Right cardiac atrium (tissue), 5 donors: ENCODE measurements at places on chromosomes 2 and 18. TPM values are rescaled to one million over a fixed set of nuclear protein-coding genes. Genes with fewer than 3 reads are reported as not detected.

DNA sequence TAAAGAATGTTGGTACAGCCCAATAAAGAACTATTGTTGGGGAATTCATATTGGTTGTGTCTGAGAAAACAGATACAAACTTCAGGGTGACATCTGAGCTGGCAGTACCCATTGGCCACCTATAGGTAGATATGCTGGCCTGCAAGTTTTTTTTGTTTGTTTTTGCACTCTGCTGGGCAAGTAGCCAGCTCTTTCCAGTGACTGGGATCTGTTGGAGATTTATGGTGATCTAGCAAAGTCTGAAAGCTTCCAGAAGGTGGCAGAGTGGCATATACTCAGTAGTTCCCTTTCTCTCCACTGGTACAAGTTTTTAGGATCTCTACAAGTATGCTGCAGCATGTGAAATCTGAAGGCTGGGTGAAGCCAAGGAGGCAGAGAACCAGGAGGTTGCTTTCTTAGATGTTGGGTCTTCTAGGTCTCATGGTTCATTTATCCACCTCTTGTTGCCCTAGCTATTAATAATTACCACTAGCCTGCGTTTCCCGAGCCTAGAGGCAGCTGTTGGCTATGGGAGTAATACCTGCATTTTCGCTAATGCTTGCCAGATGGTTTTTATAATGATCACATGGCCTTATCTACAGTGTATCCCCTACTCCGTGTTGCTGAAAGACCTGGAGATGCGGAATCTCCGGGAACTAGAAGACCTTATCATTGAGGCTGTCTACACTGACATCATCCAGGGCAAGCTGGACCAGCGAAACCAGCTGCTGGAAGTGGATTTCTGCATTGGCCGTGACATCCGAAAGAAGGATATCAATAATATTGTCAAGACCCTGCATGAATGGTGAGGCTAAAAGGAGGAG is 9.5 kb downstream of the COPS7B start:
- no peak for DNase-seq

DNA sequence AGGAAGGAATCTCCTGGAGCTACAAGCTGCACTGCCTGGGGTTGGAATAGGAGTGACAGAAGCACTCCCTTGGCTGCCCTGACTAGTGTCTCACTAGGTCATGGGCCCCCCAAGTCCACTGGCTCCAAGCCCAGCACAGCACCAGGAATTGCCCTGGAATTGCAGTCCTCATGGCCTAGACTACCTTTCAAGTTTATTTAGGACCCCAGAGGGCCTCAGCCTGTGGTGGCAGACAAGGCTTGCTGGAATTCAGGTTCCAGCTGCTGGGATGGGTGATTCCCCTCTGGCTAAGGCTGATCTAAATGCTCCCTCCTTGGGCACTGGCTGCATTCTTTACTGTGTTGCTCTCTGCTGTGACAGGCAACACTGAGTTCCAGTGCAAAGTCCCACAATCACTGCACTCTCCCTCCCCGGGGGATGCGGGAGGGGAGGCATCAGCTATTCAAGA is 14.0 kb downstream of the STRADB start:
- peak; percentile 21 for DNase-seq

- DNase-seq: no peak
These were observed 7.6 kb upstream of the ZFAND2B start for GRCh38 chr2:219198974-219199373.

DNA sequence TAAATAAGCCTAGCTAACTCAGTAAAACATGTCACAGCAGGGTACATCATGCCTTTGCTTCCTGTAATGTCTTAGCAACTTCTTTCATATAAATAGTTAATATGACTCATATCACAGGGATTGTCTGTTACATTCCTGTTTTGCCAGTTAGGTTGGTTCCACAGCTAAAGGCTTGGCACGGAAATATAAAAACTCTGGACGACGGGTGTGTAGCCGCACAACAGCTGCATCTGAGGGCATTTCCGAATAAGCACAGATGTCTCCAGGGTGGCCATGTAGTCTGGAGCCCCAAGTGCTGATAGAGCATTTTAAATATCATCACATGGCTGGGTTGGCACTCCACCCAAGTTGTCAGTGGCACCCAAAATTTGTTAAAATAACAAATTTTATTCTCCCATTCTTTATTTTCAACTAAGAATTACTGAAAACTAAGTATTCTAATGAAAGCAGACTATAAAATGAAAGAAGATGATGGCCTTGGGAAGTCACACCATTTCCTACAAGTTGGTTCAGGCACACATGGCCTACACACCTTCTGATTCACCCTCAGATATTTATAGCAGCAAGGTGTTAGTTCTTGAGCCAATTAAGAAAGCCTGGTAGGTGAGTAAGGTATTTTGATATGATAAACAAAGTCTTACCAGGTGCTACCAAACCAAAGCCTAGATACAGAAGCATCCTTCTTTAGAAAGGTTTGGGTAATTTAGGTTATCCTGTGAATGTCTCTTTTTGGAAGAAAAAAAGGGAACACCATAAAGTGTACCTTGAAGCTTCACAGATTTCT is 61.8 kb upstream of the STK17B start:
- DNase-seq: no peak

GRCh38 chr2:160111951-160112798 is 49.8 kb upstream of the PLA2R1 start:
- no peak for DNase-seq

DNA sequence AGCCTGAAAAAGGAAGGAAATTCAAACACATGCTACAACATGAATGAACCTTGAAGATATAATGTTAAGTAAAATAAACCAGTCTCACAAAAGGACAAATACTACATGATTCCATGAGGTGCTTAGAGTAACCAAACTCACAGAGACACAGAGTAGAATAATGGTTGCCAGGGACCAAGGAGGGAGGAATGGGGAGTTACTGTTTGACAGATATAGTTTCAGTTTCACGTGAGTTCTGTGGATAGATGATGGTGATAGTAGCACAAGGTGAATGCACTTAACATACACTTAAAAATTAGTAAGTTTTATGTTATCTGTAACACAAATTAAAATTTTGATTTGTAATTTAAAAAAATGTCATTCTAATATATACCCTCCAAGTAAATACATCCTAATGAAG is 106.9 kb upstream of the ACVR1C start:
- no peak for DNase-seq

GRCh38 chr2:238851761-238852160 is 3.9 kb downstream of the TWIST2 start:
- no peak for DNase-seq

- no peak for DNase-seq
These were observed 95.9 kb downstream of the TXNL1 start for GRCh38 chr18:56542476-56542875.

DNA sequence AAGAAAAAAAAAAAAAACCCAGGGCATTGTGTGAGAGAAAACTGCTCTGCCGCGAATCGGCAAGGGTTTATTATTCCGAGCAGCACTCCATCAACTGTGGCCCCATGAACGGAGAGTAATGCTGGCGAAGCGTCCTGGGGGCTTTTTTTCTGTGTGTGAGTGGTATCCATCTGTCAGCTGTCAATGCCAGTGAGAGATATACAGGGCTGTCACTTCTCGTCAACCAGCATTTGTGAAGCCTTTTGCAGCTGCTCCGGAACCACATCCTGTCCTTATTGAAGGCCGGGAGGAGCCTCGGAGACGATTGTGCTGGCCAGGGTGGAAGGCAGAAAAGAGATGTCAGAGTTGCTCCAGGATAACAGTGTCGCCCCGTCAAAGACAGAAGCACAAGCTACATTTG is 356.9 kb upstream of the SMIM21 start:
- DNase-seq: no peak

- DNase-seq: peak; percentile 78
These were observed 776 bp downstream of the EMILIN2 start for GRCh38 chr18:2847317-2848246.

GRCh38 chr2:55500025-55500424 is 19.5 kb upstream of the CFAP36 start:
- DNase-seq: no peak

GRCh38 chr2:70115646-70116442 is 28.6 kb downstream of the PCBP1 start:
- no peak for DNase-seq

GRCh38 chr2:34162231-34162630 is 563.1 kb upstream of the FAM98A start:
- DNase-seq: no peak

DNA sequence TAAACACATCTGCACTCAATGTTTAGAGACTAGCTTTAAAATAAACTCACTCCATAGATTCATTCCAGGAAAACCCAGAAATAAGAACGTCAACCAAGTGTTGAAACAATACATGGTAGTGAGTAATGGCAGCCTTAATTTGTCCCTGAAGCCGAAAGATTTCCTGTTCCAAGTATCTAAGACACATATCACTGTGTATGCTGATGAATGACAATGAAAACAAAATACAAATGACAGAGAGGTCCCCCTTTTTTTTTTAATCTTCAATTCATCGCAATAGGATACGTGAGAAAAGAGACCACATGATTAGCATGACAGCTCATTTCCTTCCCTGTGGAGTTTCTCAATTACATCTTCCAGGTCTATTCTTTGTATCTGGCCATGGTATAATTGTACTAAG is 160.5 kb upstream of the STK17B start:
- DNase-seq: no peak

DNA sequence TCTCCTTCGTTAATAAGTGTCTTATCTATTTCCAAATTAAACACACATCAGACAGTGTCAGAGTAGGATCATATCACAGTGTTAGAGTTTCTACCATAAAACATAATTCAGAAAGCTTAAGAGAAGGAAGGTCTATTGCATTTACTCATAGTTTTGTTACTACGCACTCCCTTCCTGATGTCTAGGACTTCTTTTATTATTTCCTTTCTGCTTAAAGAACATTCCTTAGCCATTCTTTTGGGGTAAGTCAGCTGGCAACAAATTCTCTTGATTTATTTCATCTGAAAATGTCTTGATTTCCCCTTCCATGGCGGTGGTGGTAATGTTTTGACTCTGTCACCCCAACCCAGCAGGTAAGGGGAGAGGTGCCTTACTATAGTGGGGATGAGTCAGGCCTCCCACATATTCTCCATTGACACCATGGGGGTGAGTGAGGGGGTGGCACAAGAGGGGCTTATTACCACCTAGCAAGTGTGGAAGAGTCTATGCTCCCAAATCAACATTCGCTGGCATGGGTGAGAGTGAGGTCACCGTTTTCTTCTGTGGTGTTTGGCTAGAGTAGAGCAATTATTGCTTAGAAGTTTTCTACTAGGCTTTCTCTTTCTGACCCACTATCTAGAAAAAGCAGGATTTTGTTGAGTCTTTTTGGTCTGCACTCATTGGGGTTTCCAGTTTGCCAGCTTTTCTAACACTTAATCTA is 29.9 kb downstream of the ABCB11 start:
- no peak for DNase-seq

GRCh38 chr18:37537868-37538525 is 27.6 kb downstream of the CELF4 start:
- DNase-seq: peak; percentile 90

- no peak for DNase-seq
These were observed 10.4 kb upstream of the NETO1 start for GRCh38 chr18:72878143-72878542.

- no peak for DNase-seq
These were observed 16.5 kb downstream of the SDC1 start for GRCh38 chr2:20208476-20208859.

DNA sequence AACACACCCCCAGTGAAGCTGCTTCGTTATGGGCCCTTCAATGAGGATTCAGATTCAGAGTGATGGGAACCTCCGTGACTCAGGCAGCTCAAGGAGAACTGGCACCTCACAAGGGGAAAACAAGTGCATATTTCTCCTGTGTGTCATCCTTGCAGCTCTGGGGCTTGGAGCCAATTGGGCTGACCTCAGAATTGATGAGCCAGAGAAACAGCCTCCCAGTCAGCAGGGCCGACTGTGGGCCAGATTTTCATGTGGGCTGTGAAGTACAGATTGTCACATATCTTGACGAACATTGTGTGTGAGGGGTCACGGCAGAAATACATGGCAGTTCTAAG is 189.6 kb upstream of the SP5 start:
- peak; percentile 69 for DNase-seq

DNA sequence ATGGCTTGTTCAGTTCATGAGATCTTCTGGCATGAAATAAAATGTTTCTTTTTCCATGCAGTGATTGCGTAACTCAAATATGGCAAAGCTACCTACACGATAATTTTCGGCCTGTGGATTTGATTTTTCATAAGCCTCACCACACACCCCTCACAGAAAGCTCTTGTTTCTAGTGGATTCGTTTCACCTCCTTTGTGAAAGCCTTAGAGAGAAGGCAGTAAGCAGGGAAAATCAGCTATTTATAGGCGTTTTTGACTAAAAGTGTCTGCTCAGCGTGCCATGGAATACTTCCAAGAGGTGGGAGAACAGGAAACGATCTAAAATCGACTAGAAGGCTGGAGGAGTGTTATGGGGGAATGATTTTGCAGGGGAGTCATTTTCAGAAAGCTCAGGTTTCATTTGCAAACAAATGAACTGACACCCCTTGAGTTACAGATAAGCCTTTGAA is 417.9 kb downstream of the TGIF1 start:
- DNase-seq: no peak

DNA sequence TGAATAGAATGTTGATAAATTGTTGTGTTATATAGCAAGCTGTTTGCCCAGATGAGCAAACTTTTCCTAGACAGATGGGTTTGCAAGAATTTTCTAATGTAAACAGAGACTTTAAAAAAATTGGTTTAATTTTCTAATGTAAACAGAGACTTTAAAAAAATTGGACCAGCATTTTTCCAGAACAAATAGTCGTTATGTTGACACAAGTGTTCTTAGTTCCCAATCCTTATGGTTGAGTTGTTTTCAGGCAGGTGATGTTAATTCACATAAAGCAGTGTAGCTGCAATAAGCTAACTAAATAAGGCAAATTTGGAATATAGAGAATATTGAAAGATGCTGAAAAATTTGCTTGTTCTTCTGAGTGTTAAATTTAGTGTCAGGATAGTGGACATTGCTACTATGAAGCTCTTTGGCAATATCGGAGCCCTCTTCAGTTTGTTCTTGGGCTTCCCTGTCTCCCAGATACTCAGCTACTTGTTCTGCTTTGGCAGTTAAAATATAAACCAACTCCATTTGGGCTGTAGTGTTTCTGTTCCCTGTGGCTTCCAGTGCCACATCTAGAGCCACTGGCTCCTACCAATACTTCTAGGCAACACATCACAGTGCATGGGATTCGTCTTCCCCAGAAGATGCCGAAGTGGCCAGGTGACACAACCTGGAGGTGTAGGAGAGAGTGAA is 105.7 kb downstream of the DYNAP start:
- no peak for DNase-seq

The FKBP1B gene
- total RNA-seq: 3.6 TPM

The CRYBA2 gene
- not detected for total RNA-seq

The EGR4 gene
- not detected for total RNA-seq

The FOXI3 gene
- not detected for total RNA-seq

The NAPG gene
- 33.1 TPM for total RNA-seq

The CTLA4 gene
- total RNA-seq: not detected

The ZC3H6 gene
- 19.9 TPM for total RNA-seq

The IL18R1 gene
- 2.7 TPM for total RNA-seq

The TLX2 gene
- total RNA-seq: not detected

The CREB1 gene
- total RNA-seq: 50.5 TPM
